Activated naive CD8-positive, alpha-beta T cell treated with anti-CD3 and anti-CD28 coated beads, Interleukin-2, amount 50 U/mL, for 16 hours (primary cell): ENCODE measurements at places on chromosomes 13 and 19.

DNA sequence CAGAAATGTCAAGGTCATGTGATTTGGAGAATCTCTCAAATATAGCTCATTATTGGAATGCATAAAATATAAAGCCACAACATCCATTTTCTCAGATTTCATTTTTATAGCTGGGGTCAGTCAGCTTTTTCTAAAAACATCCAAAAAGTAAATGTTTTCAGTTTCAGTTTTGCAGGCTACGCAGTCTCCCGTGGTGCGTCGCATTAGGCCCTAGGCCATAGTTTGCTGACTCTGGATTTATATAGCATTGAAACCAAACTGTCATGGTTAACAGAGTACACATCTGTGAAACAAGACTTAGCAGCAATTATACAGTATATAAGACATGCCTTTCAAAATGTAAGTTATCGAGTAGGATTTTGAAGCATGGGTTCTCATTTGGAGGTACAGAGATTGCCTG is 140.0 kb downstream of the IRS2 start:
- DNase-seq = no peak

DNA sequence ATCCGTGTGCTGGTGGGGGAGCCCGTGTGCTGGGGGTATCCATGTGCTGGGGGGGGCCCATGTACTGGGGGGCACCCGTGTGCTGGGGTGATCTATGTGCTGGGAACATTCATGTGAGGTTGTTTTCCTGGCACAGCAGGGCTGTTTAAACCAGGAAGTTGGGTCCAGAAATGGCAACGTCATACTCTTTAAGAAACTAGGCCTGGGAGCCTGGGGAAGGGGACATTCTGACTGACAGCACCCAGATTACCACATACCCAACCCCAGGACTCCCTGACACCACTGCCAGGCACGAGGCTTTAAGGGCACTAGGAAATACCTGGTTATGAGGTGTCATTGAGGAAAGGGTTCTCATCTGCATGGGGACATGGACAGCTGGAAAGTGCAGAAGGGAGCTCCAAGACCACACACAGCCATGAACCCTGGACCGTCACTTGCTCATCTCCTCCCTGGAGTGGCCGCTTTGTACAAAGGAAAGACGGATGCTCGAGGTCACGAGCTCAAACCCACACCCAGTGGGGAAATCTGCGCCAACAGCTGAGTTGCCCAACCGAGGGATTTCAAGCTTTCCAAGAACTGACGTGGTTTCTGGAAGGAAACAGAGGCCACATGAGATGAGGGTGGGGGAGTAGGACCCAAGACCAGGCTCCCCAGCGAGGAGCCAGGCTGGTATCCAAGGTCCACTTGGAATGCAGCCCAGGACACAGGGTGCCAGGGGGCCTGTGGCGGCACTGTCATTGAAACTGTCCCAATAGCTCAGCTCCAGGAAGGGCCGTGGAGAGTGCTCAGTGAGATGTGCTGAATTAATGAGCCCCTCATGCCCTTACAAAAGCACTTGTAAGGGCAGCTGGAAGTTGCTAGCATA is 40.9 kb downstream of the RAB20 start:
- no peak for DNase-seq

- DNase-seq = no peak
Observed at GRCh38 chr13:68323124-68323523, 1093.0 kb upstream of the PCDH9 start.

DNA sequence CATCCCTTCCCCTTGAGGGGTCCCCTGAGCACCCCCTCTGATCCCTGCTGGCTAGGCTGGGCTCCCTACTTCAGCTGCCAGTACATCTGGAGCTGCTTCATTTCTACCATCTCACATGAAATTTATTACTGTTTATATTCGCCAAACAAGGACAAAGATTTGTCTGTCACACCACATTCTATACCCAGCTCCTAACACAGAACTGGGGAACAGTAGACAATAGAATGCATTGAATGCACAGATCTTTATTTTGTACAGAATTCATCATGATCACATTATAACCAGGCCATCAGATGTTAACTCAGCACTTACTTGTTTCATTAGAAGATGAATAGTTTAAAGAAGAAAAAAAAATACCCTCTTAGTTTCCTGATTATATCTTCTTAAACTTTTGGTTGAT is 159.4 kb downstream of the KLF5 start:
- DNase-seq = no peak

DNA sequence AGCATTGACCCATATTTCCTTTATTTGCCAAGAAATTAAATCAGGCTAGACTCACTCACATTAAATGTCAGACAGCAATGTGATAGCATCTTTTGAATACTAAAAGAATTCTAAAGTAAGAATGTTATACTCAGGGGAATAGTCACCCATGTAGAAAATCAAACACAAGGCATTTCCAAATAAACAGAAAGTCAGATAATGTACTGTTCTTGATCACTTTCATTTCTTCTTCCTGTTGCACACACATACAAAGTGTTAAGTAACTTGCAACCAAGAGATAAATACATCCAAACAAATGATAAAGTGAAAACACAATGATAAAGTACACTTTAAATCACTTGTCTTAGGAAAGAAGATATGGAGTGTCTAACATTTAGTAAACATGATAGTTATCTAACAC is 1366.6 kb upstream of the MIR17HG start:
- DNase-seq = no peak

- DNase-seq = no peak
Observed at GRCh38 chr13:25541434-25542123, 169.8 kb downstream of the ATP8A2 start.

DNA sequence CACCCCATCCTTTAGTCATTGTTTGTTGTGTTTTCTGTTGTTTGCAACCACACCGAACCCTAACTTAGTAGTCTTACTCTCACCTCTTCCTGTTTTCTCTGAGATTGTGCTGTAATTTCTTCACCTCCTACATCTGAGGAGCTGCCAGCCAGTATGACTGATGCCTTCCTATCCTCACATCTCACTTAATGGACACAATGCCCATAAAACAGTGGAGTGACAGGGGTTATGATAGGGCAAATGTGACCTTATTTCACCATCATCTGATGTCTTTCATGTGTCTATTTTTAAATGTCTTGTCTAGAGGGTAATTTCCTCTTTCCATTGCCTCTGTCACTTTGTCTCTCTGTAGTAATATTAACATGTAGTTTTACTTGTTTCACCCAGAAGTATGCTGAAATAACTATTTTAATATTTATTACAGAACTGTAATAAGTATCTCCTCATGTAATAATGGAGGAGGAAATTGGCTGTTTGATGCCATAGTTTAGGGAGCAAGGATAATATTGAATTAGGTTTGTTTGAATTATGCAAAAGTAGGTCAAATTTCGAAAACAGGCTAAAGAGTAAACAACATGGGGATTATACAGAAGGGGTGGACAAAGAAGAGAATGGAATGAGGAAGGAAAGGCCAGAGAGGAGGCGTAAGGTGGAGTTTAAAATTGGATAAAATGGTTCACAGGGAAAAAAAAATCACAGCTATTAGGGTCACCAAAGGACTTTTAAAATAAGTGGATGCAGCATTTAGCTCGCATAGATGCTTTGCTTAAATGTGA is 103.5 kb upstream of the SPRY2 start:
- no peak for DNase-seq

- peak; percentile 32 for DNase-seq
Observed at GRCh38 chr13:95834134-95834765, 157.3 kb downstream of the DNAJC3 start.

- DNase-seq = no peak
Observed at GRCh38 chr13:78958006-78958405, 299.1 kb upstream of the OBI1 start.

DNA sequence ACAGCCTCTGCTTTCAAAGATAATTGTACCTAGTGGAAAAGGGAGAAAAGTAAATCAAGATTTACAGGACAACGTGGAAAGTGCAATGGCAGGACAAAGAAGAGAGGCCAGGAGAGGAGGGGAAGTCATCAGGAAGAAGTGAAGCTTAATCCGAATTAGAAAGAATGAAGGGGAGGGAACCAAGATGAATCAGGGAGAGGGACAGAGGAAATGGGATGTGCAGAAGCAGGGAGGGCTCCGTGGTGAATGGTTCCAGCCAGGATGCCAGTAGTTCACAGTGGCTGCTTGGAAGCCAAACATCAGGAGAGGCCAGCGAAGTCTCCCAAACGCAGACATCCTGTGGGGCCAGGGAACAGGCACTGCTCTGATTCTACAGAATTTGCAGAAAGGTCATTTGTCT is 144.4 kb downstream of the LIG4 start:
- no peak for DNase-seq

DNA sequence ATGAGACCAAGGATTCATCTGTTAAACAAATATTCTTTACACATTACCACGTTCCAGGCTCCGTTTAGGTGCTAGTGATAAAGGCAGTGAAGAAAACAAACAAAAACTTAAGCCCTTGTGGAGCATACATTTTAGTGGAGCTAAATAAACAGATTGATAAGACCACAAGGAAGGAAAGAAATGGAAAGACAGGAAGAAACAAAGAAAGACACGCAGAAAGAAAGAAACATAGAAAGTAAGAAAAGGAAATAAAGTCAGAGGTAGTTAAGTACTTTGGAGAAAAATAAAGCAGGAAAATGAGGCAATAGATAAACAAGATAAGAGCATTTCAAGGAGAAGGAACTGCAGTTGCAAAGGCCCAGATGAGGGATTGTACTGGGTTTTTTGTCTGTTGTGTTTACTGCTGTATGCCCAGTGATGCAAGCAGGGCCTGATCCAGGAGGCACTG is 998 bp downstream of the NFKBIB start:
- DNase-seq = no peak

GRCh38 chr13:76406243-76406642 is 480.0 kb downstream of the KCTD12 start:
- no peak for DNase-seq

- no peak for DNase-seq
Observed at GRCh38 chr19:10701955-10702525, 801 bp downstream of the QTRT1 start.

DNA sequence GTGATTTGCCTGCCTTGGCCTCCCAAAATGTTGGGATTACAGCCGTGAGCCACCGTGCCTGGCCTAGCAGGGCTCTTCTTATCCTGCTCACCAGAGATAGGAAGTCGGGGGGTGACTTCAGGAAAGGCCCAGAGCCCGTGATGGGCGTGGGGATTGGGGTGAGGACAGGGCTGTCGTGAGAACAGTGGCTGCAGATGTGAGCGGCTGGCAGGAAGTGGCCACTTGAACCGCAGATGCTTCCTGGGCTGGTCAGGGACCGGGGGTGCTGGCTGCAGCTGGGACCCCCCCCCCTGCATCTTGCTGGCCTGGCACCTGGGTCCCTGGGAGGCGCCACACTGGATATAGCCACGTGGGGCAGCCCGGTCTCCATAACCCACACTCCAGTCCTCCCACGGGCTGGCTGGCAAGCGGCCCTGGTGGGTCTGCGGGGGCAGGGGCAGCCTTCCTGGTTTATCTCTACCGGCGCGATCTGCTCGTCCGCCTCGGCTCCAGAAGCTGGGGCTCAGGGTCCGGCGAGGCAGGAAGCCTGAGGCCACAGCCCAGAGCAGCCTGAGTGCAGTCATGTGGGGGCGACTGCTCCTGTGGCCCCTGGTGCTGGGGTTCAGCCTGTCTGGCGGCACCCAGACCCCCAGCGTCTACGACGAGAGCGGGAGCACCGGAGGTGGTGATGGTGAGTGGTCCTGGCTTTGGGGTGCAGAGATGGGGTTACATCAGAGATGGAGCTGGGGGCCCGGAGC is at the start of gene F2RL3:
F2RL3 (plus strand) TSS at position 371 of the 737 bp plus-strand sequence; CDS start at position 562, 191 bp downstream.
- DNase-seq = no peak

DNA sequence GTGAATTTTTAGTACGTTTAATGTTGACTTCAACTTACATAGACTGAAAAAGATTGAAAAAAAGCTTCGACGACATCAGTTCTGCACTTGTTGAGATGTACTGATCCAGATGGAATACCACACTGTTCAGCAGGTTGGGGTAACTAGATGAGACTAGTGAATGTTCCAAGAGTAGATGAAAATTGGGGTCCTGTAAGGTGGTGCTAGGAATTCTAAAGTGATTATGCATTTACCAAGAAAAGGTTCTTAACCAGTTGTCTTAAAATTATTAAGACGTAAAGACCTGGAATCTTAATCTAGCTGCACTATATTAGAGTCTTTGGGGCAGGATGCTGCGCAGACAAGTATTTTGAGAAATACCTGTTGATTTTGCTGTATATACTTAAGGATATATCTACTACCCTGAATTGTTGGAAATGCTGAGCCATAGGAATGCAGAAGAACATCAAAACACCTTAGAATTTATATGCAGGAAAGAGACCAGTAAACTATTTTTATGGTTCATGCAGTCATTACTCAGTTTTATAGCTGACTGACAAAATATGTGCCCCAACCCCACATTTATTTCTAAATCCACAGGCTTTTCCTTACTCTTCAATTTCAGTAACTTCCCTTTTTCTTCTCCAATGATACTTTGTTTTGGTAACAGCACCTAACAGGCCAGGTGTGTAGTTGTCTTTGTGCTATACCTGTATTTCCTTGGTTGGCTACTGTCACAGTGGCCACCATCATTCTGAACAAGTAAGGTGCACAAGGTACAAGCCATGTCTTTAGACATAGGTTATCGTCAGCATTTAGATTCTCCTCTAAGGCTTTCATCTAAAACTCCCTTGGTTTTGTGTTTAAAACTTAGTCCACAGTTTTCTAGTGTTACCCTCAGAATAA is 8.6 kb downstream of the MIR17HG start:
- DNase-seq = no peak

- DNase-seq = no peak
Observed at GRCh38 chr19:30890033-30890432, 459.2 kb downstream of the TSHZ3 start.

DNA sequence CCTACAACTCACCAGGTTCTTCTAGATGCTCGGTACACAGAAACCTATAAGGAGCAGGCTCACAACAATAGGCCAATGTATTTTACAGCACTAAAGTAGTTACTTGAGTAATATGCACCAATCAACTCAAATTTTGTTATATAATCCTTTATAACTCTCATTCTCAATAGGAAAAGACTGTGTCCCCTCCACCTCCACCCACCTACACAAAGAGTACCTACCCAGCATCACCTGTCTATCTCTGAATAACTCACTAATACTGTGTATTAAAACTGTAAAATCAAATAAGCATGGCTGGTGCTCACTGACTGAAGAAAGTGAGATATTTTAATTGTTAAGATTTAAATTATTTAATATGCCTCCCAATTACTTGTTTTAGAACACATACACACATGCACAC is 146.3 kb downstream of the ENOX1 start:
- DNase-seq = no peak

- DNase-seq = no peak
Observed at GRCh38 chr19:37999309-38000213, 92.6 kb downstream of the SIPA1L3 start.

GRCh38 chr13:30181888-30182651 is 125.3 kb downstream of the KATNAL1 start:
- DNase-seq = no peak

- no peak for DNase-seq
Observed at GRCh38 chr13:102440259-102440936, 38.5 kb upstream of the FGF14 start.

GRCh38 chr13:23243066-23243465 is 62.3 kb downstream of the SGCG start:
- DNase-seq = no peak

GRCh38 chr19:39679056-39679790 is 23.5 kb downstream of the LGALS16 start:
- no peak for DNase-seq

GRCh38 chr19:49395581-49396407 is 7.7 kb downstream of the KASH5 start:
- no peak for DNase-seq
